Naive B cell (primary cell): ENCODE measurements at places on chromosomes 2 and 18. TPM values are rescaled to one million over a fixed set of nuclear protein-coding genes. Genes with fewer than 3 reads are reported as not detected.

DNA sequence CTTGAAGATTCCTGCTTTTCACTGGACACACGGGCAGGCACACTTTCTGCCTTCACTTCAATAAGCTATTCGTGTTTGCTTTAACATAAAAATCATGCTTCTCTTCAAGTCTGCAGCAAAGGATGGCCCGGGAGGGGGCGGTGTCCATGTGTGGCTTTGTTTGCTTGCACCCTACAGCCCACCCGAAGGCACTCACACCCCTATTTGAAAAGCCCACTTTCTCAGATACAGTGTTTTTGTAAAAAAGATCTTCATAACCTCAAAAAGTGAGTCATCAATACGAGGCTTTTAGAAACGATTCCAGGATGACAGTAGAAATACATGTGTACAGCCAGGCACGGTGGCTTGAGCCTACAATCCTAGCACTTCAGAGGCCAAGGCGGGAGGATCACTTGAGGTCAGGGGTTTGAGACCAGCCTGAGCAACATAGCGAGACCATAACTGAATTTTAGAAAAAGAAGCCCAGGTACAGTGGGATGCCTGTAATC is 36.5 kb upstream of the HPCAL1 start:
- H3K4me3 ChIP-seq: no peak overlapping the region
- H3K27me3 ChIP-seq: peaks cover 13% of the 10 kb centered on the region
- peaks cover 6% of the 10 kb centered on the region for H3K4me1 ChIP-seq
- no peaks in the 10 kb centered on the region for H3K36me3 ChIP-seq
- DNase-seq: no peak
- no peak overlapping the region for H3K27ac ChIP-seq

- H3K27ac ChIP-seq: no peak overlapping the region
- H3K4me3 ChIP-seq: no peak overlapping the region
- H3K4me1 ChIP-seq: no peaks in the 10 kb centered on the region
- H3K27me3 ChIP-seq: no peaks in the 10 kb centered on the region
- H3K36me3 ChIP-seq: no peaks in the 10 kb centered on the region
- DNase-seq: no peak
Observed at GRCh38 chr2:200756618-200757321, 54.9 kb upstream of the BZW1 start.

Gene CCDC141
- 20.1 TPM for polyA plus RNA-seq

Gene ABCG8
- polyA plus RNA-seq: not detected

GRCh38 chr2:40556293-40556692 is 104.4 kb upstream of the SLC8A1 start:
- DNase-seq: no peak
- H3K4me3 ChIP-seq: no peak overlapping the region
- H3K27ac ChIP-seq: no peak overlapping the region
- no peaks in the 10 kb centered on the region for H3K36me3 ChIP-seq

Gene SNTG2
- 4.4 TPM for polyA plus RNA-seq

DNA sequence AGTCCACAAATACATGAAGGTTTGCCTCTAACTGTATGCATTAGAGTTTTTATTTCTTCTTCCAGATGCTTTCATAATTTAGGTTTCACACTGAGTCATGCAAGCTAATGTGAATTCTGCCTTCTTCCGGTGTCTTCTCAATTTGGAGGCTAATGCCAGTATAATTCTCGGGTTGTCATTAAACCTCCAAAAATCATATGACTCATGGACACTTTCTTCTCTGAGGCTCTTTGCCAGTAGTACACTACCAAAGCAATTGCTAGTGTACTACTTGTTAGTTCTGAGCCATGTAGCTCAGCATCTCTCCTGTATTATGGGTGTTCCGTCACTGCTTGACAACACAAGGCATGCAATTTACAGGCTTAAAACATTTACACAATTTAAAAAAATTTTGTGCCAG is 137.1 kb downstream of the VWC2L start:
- no peaks in the 10 kb centered on the region for H3K36me3 ChIP-seq
- DNase-seq: no peak
- H3K27ac ChIP-seq: no peak overlapping the region

DNA sequence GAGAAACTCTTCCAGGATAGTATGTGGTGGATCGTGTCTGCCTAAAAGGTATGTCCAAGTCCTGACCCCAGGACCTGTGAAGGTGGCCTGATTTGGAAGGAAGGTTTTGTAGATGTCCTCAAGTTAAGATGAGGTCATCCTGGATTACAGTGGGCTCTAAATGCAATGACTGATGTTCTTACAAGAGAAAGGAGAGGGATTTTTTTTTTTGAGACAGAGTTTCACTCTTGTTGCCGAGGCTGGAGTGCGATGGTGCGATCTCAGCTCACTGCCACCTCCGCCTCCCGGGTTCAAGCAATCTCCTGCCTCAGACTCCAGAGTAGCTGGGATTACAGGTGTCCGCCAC is 19.9 kb downstream of the MBP start:
- peaks cover 4% of the 10 kb centered on the region for H3K36me3 ChIP-seq
- DNase-seq: no peak
- H3K4me1 ChIP-seq: peaks cover 51% of the 10 kb centered on the region
- H3K27me3 ChIP-seq: no peaks in the 10 kb centered on the region

Gene FN1
- 2.0 TPM for polyA plus RNA-seq

DNA sequence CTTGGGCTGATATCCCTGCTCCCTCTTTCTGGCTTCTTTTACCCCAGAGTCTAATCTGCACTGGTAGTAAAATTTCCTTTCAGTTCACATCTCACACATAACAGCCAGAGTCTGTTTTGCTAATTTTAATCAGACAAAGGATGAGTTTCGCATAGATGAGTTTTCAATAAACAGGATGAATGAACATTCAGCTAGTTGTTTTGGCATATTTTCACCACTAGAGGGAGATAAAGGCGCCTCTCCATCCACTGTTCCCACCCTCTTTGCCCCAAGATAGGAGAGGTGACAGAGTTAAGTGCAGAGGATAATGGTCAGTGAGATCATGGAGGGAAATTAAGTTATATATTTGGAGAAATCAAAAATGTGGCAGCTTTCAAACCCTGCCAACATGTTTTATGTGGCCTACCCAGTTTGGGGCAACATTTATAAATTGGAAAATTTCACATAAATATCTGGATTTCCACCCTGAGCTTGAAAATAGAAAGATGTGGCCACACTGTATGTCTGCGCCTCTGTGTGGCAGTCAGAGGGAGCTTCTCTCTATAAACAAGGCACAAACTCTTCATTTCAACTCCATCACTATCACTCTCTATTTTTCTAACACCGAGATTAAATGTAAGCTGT is 48.5 kb upstream of the DTNA start:
- no peak overlapping the region for H3K4me3 ChIP-seq
- no peaks in the 10 kb centered on the region for H3K4me1 ChIP-seq
- no peak for DNase-seq
- no peaks in the 10 kb centered on the region for H3K36me3 ChIP-seq

DNA sequence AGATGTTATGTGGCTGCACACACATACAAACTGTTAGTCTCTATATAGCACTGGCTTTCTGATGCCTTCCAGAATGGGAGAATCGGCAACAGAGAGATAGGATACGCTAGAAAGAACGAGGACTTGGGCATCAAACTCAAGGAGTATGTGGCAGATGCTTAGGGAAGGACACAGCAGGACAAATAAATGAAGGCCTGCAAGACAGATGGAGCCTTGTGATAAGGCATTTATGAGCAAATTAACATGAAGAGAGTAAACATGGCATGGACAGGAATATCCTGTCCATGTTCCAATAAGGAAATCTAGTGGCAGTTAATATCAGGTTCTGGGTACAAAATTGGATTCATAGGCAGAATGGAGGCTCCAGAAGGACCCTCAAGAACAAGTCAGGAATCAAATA is 136.9 kb downstream of the SLC4A10 start:
- DNase-seq: no peak
- no peak overlapping the region for H3K4me3 ChIP-seq
- H3K4me1 ChIP-seq: no peaks in the 10 kb centered on the region

DNA sequence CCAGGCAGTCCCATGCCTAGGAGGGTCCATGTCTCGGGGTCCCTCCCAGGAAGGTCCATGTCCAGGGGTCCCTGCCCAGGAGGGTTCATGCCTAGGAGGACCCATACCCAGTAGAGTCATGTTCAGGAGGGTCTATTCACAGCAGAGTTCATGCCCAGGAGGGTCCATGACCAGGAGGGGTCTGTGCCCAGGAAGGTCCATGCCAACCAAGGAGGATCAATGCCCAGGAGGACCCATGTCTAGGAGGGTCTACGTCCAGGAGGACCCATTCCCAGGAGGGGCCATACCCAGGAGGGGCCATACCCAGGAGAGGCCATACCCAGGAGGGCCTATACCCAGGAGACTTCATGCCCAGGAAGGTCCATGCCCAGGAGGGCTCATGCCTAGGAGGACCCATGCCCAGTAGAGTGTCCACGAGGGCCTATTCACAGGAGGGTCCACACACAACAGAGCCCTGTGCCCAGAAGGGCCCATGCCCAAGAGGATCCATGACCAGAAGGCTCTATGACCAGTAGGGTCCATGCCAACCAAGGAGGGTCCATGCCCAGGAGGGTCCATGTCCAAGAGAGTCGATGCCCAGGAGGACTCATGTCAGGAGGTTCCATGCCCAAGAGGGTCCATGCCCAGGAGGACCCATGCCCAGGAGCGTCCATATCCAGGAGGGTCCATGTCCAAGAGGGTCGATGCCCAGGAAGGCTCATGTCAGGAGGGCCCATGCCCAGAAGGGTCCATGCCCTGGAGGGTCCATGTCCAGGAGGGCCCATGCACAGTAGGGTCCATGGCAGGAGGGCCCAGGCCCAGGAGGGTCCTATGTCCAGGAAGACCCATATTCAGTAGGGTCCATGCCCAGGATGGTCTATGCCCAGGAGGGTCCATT is 10.1 kb downstream of the GPR35 start:
- H3K27ac ChIP-seq: no peak overlapping the region
- no peak for DNase-seq
- no peak overlapping the region for H3K4me3 ChIP-seq
- H3K27me3 ChIP-seq: no peaks in the 10 kb centered on the region
- H3K4me1 ChIP-seq: peaks cover 5% of the 10 kb centered on the region

GRCh38 chr2:150732491-150732890 is 245.0 kb upstream of the RND3 start:
- no peak overlapping the region for H3K4me3 ChIP-seq
- no peaks in the 10 kb centered on the region for H3K4me1 ChIP-seq
- DNase-seq: no peak
- H3K27me3 ChIP-seq: no peaks in the 10 kb centered on the region
- H3K27ac ChIP-seq: no peak overlapping the region
- H3K36me3 ChIP-seq: no peaks in the 10 kb centered on the region

DNA sequence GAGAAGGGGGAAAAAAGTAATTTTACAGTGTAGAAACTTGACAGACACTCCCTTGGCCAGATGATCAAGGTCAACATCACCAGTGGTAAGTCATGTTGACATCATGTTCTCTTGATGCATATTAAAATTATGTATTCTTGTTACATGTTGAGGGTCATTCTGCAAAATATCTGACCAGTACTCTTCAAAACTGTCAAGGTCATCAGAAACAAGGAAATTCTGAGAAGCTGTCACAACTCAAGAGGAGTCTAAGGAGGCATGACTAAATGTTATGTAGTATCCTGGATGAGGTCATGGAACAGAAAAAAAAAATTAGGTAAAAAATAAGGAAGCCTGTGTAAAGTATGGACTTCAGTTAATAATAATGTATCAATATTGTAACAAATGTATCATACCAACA is 6.3 kb downstream of the SGPP2 start:
- H3K4me1 ChIP-seq: no peaks in the 10 kb centered on the region
- H3K4me3 ChIP-seq: no peak overlapping the region
- H3K36me3 ChIP-seq: no peaks in the 10 kb centered on the region
- peaks cover 30% of the 10 kb centered on the region for H3K27me3 ChIP-seq
- DNase-seq: no peak
- H3K27ac ChIP-seq: no peak overlapping the region

Gene OXER1
- 1.0 TPM for polyA plus RNA-seq

- H3K4me1 ChIP-seq: peaks cover 33% of the 10 kb centered on the region
- H3K27ac ChIP-seq: peak overlapping the region; percentile 46
- H3K4me3 ChIP-seq: peak overlapping the region; percentile 83
Observed at GRCh38 chr2:74551942-74552913, 1.5 kb downstream of the LOXL3 start.

DNA sequence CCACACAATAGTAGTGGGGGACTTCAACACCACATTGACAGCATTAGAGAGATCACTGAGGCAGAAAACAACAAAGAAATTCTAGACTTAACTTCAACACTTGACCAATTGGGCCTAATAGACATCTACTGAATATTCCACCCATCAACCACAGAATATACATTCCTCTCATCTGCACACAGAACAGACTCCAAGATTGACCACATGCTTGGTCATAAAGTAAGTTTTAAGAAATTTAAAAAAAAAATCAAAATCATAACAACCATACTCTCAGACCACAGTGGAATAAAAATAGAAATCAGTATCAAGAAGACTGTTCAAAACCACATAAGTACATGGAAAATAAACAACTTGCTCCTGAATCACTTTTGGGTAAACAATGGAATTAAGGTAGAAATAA is 9.0 kb upstream of the FLACC1 start:
- H3K27ac ChIP-seq: no peak overlapping the region
- peaks cover 11% of the 10 kb centered on the region for H3K4me1 ChIP-seq
- H3K27me3 ChIP-seq: no peaks in the 10 kb centered on the region
- H3K36me3 ChIP-seq: peaks cover 30% of the 10 kb centered on the region
- no peak overlapping the region for H3K4me3 ChIP-seq

Gene KIF3C
- polyA plus RNA-seq: 0.16 TPM

DNA sequence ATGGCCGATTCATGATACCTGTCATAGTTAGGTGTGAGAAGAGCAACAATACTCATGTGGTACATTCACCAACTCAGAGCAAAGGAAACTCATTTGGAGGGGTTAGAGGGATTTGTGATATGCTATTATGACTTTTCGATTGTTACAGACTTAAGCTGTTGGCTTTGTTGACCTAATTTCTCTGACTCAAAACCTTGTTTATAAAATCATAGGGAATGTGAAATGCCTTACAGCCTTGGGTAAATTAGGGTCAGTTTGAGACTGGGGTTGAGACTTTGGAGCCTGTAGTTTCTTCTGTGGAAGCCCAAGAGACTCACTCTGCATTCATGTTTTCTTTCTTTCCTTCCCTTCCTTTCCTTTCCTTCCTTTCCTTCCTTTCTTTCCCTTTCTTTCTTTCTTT is 261.9 kb downstream of the LRRTM1 start:
- H3K4me3 ChIP-seq: no peak overlapping the region
- DNase-seq: no peak
- no peaks in the 10 kb centered on the region for H3K27me3 ChIP-seq
- H3K4me1 ChIP-seq: no peaks in the 10 kb centered on the region
- no peak overlapping the region for H3K27ac ChIP-seq

- no peak overlapping the region for H3K4me3 ChIP-seq
- H3K4me1 ChIP-seq: peaks cover 8% of the 10 kb centered on the region
- H3K27me3 ChIP-seq: peaks cover 4% of the 10 kb centered on the region
- H3K36me3 ChIP-seq: no peaks in the 10 kb centered on the region
- no peak overlapping the region for H3K27ac ChIP-seq
Observed at GRCh38 chr2:217986256-217986961, 16.4 kb downstream of the TNS1 start.

- DNase-seq: no peak
- H3K4me3 ChIP-seq: no peak overlapping the region
- H3K36me3 ChIP-seq: no peaks in the 10 kb centered on the region
- no peak overlapping the region for H3K27ac ChIP-seq
Observed at GRCh38 chr18:33581856-33582255, 3.8 kb downstream of the ASXL3 start.

GRCh38 chr2:233772583-233772982 is 5.5 kb upstream of the MROH2A start:
- no peak for DNase-seq
- no peak overlapping the region for H3K27ac ChIP-seq
- H3K27me3 ChIP-seq: peaks cover 38% of the 10 kb centered on the region
- H3K4me1 ChIP-seq: no peaks in the 10 kb centered on the region
- no peak overlapping the region for H3K4me3 ChIP-seq
- H3K36me3 ChIP-seq: no peaks in the 10 kb centered on the region
